ENCODE measurements at places on chromosomes 2 and 18.

- peak; percentile 58 for DNase-seq
Observed at GRCh38 chr2:24521975-24522639, 31.1 kb downstream of the NCOA1 start.

DNA sequence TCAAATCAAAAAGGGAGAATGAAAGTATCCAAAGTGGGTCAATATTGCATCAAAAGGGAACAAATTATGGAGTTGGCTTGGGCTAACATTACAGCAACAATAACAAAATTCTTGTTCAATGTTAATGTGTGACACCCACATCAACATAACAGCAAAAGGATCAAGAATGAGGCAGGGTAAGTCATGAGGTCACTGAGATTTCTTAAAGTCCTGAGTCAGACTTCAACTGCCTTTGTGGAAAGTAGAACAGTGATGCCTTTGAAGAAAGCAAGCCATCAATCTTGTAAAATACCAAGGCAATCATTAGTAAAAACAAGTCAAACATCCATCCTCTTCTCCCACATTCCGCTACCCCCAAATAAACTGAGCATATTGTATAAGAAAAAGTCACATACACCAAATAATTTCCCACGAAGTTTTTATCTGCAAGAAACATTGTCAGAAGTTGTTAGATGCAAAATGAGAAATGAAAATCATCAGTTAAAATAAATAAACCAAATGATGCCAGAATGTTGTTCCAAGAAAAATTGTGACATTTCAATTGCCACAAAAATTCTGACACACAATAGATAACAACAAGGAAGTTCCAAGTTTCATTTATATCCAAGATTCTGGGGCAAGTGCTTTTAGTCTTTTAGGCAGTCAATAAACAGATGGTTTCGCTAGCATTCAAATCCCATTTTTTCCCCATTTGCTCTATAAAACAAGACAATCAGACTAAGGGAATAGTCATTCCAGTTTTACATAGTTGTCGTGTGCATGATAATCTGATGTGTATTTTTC lies 216.1 kb upstream of the SETBP1 start:
- DNase-seq: no peak

DNA sequence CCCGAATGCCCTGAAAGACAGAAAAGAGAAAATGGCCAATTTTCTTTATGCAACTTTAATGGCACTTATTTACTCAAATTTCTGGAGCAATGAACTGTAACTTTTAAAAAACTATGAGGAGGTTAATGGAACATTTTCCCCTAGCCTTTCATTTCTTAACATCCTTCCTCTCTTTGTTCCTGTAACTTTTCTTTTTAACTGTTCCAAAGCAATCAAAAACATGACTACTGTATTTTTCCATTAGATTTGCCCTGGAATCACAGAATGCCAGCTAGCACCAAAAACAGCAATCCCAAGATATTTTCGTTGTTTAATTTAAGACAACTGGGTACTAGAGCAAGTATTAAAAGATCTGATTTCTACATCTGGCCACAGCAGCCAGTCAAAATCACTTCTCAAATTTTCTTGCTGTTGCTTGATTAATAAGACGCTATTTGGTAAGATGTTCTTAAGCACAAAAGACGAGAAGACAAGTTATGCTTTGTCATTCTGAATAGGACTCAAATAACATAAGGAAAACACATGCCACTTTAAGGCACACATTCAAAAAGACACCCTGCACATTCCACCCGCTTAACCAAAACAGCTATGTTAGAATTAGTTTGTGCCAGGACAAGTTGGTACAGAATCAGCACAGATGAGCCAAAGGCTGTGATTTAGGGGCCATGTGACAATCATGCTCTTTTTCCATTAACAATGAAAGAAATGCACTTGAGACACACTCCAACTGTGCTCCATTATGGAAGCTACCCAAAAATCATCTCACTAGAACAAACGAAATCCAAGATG lies 3.6 kb downstream of the STARD7 start:
- no peak for DNase-seq

- DNase-seq: no peak
Observed at GRCh38 chr18:26708806-26709716, 156.4 kb downstream of the AQP4 start.

DNA sequence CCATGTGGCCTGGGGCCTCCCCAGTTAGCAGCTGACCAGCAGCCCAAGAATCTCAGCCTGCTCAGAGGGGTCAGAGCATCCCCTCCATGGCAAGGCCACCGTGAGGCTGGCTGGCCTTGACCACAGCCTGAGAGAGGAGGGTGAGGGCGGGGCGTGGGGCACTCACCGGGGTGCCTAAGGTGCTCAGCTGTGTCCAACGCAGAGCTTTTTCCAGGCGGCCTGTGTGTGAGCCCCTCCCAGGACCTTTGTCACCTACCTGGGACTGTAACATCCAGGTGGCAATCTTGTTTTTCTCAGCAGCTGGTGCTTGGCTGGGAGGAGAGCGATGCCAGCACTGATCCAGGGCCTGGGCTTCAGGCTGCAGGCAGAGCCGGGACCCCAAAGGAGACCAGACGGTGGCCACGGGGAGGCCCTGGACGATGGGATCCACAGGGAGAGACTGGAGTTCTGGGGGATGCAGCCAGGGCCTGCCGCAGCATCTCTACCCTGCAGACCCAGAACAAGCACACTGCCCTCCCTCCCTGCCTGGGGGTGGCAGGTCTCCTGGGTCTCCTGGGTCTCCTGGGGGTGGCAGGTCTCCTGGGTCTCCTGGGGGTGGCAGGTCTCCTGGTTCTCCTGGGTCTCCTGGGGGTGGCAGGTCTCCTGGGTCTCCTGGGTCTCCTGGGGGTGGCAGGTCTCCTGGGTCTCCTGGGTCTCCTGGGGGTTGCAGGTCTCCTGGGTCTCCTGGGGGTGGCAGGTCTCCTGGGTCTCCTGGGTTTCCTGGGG lies 12.3 kb downstream of the SNED1 start:
- DNase-seq: no peak

DNA sequence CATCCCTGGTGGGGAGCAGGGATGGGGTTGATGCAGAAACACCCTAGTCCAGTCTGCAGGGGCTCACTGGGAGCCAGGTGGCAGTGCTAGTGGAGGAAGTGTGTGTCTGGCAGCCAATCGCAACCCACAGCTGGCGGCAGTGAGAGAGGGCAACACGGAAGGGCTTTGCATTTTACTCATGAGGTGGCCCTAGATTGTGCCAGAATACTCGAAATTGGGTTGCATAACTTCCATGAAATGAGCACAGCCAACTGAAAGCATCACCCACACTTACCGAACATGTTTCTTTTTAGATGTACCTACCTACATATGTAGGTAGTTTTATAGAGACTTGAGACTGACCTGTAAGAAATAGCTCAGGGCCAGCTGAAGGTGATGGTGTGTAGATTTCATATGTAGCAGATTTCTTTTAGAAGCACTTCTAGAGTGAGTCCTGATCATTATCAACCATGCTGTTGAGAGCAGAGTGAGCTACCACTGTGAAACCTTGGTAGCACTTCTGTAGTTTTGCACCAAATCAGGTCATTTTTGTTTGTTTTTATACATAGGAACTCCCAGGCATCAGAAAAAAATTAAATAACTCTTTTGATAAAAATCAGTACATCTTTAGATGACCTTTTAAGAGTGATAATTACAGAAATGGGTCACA lies 13.0 kb downstream of the IL18R1 start:
- DNase-seq: peak; percentile 60

DNA sequence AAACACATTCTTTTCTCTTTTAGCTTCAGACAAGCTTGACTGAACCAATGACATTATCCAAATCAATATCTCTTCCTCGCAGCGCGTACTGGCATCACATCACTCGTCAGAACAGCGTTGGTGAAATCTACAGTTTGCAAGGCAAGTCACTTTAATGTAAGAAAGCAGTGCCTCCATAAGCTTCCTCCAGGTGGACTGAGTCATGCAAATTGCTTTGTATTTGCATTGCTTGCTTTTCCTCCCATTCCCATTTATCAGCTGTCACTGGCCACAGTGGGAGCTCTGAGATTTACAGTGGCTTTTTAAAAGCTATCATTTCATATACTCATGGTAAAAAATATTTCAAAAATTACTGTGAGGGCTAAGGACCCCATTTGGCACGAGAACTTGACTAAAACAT lies 189.9 kb downstream of the CD226 start:
- DNase-seq: no peak

DNA sequence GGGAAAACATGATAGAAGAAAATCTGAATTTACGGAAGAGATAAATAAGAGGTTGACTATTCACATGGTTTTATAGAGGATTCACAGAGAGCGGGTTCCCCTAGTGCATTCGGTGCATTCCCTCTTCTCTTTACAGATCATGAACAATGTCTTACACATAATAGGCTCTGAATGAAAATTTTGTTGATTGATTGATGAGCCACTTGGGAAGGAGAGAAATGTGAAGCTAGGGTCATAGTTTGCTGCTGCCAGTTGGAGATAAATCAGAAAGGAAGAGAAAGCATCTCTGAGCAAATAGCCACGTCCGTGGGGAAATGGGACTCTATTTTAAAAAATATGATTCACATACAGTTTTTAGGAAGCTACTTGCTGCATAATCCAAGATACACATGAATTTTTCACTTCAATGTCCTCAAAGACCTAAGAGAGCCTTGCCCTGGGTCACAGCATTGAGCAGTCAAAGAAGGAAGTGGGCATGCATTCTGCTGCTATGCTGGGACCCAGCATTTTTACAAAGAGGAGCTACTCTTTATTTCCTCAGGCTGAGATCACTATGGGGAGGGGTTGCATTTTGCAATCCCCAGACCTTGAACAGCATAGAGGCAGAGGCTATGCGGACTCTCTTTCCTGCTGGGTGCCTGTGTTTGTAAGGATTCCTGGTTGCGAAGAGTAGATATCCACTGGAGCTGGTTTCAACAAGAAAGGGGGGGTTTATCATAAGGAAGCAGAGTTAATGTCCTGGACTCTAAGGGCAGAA lies 395.3 kb downstream of the TSN start:
- DNase-seq: no peak

- DNase-seq: peak; percentile 65
Observed at GRCh38 chr2:74577448-74577847, 22.9 kb downstream of the DOK1 start.

GRCh38 chr2:112782234-112782799 lies 2.0 kb downstream of the IL1A start:
- no peak for DNase-seq

GRCh38 chr2:603427-603826 lies 73.8 kb downstream of the TMEM18 start:
- no peak for DNase-seq

GRCh38 chr2:37125416-37125815 lies 31.4 kb downstream of the EIF2AK2 start:
- DNase-seq: no peak

DNA sequence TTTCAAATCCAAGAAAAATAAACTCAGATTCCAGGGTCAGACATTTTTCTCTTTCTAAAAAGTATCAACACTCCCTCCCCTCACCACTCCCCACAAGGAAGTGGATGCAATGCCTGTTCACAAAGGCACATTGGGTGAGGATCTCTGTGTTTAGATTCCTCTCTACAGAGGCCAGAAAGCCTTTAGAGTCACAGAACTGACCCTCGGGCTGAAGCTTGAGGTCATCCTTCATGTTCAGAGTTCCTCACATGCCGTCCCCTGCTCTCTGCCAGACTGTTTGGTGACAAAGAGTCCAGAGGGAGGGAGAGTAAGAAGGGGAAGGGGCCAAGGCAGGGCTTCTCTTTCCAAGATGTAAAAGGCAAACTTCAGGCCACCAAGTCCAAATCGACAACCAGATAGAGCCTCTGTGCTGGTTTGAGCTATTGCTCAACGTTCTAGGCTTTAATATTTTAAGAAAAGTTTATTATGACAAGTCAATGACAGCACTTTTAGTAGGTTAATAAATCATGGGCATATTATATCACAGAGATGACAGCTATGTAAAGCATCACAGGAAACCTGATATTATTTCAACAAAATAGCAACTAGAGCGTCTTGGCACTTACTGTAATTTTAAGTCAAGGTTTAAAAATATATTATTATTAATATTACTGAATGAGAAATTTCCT lies 269.4 kb downstream of the ETAA1 start:
- DNase-seq: no peak

GRCh38 chr2:168801961-168802858 lies at the start of gene NOSTRIN:
NOSTRIN (plus strand) TSS chr2:168802637; CDS start chr2:168802647, 10 bp downstream.
- no peak for DNase-seq

- DNase-seq: no peak
Observed at GRCh38 chr2:40218679-40219078, 233.2 kb downstream of the SLC8A1 start.

- DNase-seq: no peak
Observed at GRCh38 chr2:239963646-239964205, 61.4 kb downstream of the NDUFA10 start.

DNA sequence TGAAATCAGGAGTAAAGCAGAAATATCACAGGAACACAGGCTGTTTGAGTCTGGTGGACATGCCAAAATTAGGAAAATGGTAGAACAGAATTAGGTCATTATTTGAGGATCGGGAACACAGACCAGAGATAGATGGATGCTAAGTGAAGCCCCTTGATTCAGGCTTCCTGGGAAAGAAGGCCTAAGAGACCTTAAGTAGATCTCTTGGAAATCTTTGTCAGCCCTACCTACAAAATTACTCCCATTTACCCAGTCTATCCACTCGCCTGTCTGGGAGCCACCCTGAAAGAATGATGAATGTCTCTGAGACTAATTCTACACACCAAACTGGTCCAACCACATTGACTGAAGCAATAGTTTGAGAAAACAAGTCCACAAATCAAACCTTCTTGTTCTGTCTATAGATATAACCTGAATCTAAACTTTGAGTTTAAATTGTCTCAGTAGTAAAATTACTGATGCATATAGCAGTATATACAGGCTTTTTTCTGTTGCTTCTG lies 36.6 kb upstream of the TANK start:
- DNase-seq: no peak

DNA sequence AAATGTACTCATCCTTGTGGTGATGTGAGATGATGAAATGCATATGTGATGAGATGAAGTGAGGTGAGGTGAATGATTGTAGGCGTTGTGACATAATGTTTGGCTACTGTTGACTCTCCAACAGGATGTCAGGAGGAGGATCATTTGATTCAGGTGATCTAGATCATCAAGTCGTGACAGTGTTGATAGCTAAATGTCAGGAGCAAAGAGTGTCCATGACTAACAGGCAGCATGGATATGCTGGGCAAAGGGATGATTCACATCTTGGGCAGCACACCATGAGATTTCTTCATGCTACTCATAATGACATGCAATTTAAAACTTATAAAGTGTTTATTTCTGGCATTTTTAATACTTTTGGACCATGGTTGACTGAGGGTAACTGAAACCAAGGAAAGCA lies 40.2 kb upstream of the UBXN4 start:
- DNase-seq: no peak

Measured in activated CD4-positive, alpha-beta T cell treated with anti-CD3 and anti-CD28 coated beads, Interleukin-2, Interleukin-6, amounts not matched to agents 100 ng/mL and 50 ng/mL, durations not matched to agents 16 hours and 8 hours (primary cell).